Activated B cell treated with CpG ODN at 0.5 μM for 24 hours (primary cell): ENCODE measurements at places on chromosomes 3 and 15.

DNA sequence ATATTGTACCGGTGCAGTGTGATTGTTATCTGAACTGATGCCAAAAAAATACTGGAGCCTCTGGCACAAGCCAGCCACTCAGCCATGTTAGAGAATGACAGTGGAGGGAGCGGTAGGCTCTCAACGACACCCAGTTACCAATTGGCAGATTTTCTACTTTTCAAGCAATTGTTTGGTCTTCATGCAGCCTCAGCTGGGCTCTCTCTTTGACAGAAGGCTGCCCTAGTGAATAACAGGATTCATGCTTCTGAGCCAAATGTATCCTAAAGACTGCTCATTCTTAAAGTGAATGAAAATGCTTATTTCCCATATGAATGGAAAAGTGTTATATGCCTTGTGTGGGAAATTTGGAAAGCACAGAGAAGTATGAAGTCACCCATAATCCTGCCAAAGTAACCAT lies 261.2 kb upstream of the TRIM42 start:
- no peak overlapping the region for H3K4me3 ChIP-seq
- no peak for DNase-seq
- H3K36me3 ChIP-seq = no peaks in the 10 kb centered on the region
- H3K27me3 ChIP-seq = peaks cover 3% of the 10 kb centered on the region

- no peaks in the 10 kb centered on the region for H3K36me3 ChIP-seq
- no peak overlapping the region for H3K27ac ChIP-seq
- H3K4me3 ChIP-seq = no peak overlapping the region
- peaks cover 23% of the 10 kb centered on the region for H3K27me3 ChIP-seq
Measured at GRCh38 chr15:68561901-68562300, 16.9 kb upstream of the CORO2B start.

- H3K27ac ChIP-seq = no peak overlapping the region
- no peaks in the 10 kb centered on the region for H3K4me1 ChIP-seq
- H3K27me3 ChIP-seq = no peaks in the 10 kb centered on the region
- no peaks in the 10 kb centered on the region for H3K36me3 ChIP-seq
Measured at GRCh38 chr15:27359586-27359985, 388.6 kb downstream of the GABRG3 start.

DNA sequence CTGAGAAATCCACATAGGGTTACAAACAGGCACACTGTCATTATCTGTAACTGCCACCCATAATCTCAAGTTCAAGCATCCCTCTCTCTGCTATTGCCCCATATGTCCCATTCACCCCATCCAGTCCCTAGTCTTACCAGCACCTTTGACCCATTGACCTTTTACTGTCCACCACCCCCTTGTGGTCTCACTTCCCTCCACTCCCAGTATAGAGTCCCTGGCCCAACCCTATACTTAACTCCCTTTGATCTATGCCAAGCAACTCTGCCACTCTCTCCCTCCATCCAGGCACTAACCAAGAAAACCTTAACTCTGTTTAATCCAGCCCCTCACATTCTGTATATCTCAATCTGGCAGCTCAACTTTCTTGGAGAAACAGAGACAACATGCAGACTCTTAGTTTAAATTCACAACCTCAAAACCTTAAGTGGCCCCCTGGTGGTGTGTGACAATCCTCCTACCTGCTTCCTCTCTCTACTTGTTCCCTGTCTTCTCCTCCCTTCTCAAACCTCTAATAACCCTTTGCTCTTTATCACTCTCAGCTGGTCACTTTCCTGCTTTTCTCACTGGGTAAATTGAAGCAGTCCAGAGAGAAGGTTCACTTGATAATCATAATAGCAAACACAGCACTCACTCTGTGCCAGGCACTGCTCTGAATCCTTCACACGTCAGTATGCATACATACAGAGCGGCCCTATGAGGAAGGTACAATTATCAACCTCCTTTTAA lies 162.7 kb downstream of the STT3B start:
- no peak overlapping the region for H3K4me3 ChIP-seq
- H3K36me3 ChIP-seq = peaks cover 53% of the 10 kb centered on the region
- no peaks in the 10 kb centered on the region for H3K27me3 ChIP-seq
- H3K27ac ChIP-seq = no peak overlapping the region

DNA sequence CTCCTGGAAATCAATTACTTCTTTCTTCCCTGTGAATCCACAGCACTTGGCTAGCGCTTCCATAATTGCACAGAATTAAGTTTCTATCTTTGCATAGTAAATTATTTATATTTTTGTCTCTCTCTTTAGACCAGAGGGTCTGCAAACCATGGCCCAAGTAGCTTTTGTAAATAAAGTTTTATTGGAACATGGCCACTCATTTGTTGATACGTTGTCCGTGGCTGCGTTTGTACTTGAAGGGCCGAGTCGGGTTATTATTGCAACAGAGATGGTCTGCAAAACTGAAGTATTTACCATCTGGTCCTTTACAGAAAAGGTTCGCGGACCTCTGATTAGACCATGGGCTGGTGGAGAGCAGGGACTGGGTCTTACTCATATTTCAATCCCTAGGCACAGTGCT lies 102.5 kb downstream of the RPLP1 start:
- H3K36me3 ChIP-seq = no peaks in the 10 kb centered on the region
- peaks cover 2% of the 10 kb centered on the region for H3K27me3 ChIP-seq
- DNase-seq = no peak
- no peak overlapping the region for H3K27ac ChIP-seq
- H3K4me3 ChIP-seq = no peak overlapping the region
- no peaks in the 10 kb centered on the region for H3K4me1 ChIP-seq

GRCh38 chr3:14482271-14482721 lies 57.8 kb downstream of the GRIP2 start:
- no peaks in the 10 kb centered on the region for H3K27me3 ChIP-seq
- no peaks in the 10 kb centered on the region for H3K4me1 ChIP-seq
- DNase-seq = no peak

DNA sequence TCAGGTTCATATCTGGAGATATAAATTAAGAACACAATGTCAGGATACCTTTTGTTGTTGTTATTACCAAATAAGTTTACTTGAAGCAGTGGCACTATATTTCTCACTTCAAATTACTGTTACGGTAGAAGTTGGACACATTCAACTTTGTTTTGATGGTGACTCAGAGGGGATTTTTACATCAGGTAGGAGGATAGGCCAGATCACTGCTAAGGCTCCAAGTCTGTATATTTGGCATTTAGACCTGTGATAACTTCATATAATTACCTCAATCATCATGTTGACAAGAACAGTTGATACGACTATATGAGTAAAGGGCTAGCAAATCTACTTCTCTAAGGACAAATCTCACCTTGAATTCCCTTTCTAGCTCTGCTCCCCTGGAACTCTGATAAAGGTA lies 15.6 kb downstream of the LZTFL1 start:
- peaks cover 65% of the 10 kb centered on the region for H3K36me3 ChIP-seq
- no peaks in the 10 kb centered on the region for H3K27me3 ChIP-seq
- no peak for DNase-seq
- no peak overlapping the region for H3K4me3 ChIP-seq

- peaks cover 68% of the 10 kb centered on the region for H3K36me3 ChIP-seq
- no peaks in the 10 kb centered on the region for H3K27me3 ChIP-seq
- peaks cover 5% of the 10 kb centered on the region for H3K4me1 ChIP-seq
- DNase-seq = no peak
Measured at GRCh38 chr3:128914966-128915645, 35.7 kb downstream of the ACAD9 start.
